ENCODE measurements at places on chromosomes 3 and 15. TPM values are rescaled to one million over a fixed set of nuclear protein-coding genes. Genes with fewer than 3 reads are reported as not detected.

DNA sequence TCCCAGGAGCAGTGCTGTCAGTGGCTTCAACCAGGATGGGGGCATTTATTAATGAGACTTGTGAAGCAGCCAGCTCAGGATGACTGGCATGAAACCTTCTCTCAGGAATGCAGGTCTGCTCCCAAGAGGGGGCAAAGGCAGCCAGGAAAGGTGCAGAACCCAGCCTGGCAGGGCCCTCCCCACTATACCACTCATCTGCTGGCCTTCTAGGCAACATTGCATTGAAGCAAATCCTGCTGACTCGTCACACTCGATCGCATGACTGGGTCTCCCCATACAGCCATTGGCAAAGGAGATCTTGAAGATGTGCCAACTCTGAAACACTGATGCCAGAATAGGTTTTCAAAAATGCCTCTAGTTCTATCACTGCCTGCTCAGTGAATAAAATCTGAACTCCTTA lies 65.7 kb upstream of the CMTM7 start:
- DNase-seq = no peak

DNA sequence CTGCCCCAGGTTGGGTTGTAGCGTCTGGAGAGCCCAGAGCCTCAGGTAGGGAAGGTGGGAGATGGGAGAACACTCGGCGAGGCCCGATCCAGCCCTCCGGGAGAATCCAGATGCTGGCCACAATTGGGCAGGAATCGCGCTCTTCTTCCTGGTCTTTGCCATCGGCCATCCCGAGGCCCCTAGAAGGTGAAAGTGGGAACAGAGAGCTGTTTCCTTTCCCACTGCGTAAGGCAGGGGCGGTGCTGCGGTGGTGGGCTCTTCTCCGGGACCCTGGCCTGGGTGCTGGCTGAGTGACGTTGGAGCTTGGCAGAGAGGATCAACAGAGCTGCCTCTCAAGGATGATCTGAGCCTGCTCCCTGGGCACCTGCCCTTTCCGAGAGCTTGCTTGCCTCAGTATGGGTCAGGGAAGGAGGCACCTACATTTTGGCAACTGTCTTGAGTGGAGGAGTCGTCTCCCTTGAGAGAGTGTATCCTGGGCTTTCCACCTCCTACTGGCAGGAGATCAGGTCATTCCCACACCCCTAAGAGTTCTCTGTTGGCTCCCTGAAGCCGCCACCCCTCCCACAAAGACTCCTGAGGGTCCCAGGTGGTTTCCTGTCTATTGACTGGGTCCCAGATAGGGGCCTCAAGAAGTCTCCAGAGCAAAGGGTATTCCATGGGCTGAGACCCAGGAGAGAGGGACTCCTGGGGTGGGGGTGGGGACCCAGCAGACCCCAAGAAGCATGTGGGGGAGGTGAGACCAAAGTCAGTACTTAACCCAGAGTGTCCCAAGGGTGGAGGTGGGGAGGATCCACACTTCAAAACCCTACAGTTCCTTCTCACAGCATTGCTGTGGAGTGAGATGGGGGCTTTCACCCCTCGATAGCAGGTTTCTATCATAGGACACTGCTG lies 1.6 kb downstream of the C15orf39 start:
- DNase-seq = no peak

GRCh38 chr3:47825590-47825989 lies 22.7 kb downstream of the DHX30 start:
- DNase-seq = no peak

GRCh38 chr3:193335031-193335430 lies 43.5 kb downstream of the ATP13A5 start:
- DNase-seq = no peak

GRCh38 chr15:96213045-96213444 lies 117.5 kb upstream of the NR2F2 start:
- no peak for DNase-seq

- DNase-seq = no peak
These were observed 270.6 kb upstream of the DPPA4 start for GRCh38 chr3:109607897-109608296.

- no peak for DNase-seq
These were observed 143.8 kb upstream of the ABHD17C start for GRCh38 chr15:80551348-80551747.

DNA sequence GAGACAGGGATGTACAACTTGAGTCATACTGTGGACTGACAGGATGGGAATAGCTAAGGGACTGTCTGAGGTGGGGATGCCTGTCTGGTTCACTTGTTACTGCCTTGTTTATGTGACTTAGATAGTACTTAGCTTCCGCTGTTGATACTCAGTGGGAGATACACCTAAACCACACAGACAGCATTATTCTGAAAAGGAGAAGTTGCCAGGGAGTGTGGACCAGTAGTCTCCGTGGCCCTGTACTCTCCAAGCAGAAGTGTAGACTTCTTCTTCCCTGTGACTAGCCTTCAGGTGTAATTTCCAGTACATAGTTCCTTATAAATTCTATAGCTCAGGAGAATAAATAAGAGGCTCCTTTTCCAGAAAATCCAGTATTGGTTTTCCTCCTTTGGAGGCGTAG lies 5.1 kb downstream of the HIGD2B start:
- no peak for DNase-seq

- DNase-seq = no peak
These were observed 5.3 kb upstream of the RBPMS2 start for GRCh38 chr15:64780600-64781156.

DNA sequence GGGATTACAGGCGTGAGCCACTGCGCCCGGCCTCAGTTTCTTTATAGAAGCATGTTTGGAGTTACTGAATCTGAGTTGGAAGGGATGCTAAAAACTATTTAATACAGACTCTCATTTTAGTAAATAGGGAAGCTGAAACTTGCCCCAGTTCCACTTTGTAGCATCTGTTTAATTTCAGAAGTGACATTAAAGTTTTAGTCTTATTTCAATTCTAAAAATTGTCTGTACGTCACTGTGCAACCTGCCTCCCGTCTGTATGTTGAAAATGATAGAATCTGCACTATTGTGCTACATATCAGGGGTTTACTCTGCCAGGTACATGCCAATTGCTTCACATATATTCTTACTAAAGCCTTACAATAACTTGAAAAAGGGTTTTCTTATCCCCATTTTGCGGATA lies 15.3 kb downstream of the CNOT10 start:
- no peak for DNase-seq

Gene THAP10
- total RNA-seq = not detected

Gene BFSP2
- not detected for total RNA-seq
